ENCODE measurements at places on chromosomes 6 and 20. TPM values are rescaled to one million over a fixed set of nuclear protein-coding genes. Genes with fewer than 3 reads are reported as not detected.

E2F1 gene
- 73.9 TPM for total RNA-seq

PROKR2 gene
- total RNA-seq: not detected

LST1 gene
- 33.1 TPM for total RNA-seq

CASS4 gene
- 5.5 TPM for total RNA-seq

PLCB1 gene
- 0.18 TPM for total RNA-seq

HLA-DRA gene
- 88.4 TPM for total RNA-seq

BPIFB2 gene
- not detected for total RNA-seq

SRMS gene
- not detected for total RNA-seq

TCFL5 gene
- 7.2 TPM for total RNA-seq

KIF6 gene
- total RNA-seq: 0.32 TPM

DYNLT1 gene
- total RNA-seq: 84.0 TPM

CFB gene
- not detected for total RNA-seq

MICAL1 gene
- total RNA-seq: 84.6 TPM

VSTM2L gene
- not detected for total RNA-seq

EEF1A2 gene
- total RNA-seq: 0.45 TPM

OPN5 gene
- total RNA-seq: not detected

C4B gene
- total RNA-seq: 4.6 TPM

PSMB9 gene
- total RNA-seq: 416 TPM

TDRD6 gene
- not detected for total RNA-seq

C20orf141 gene
- not detected for total RNA-seq

ID1 gene
- 0.59 TPM for total RNA-seq

BTN1A1 gene
- not detected for total RNA-seq

OLIG3 gene
- total RNA-seq: not detected

ADAT2 gene
- total RNA-seq: 21.8 TPM

FRK gene
- total RNA-seq: 0.14 TPM

BMP6 gene
- total RNA-seq: not detected

TMEM200A gene
- total RNA-seq: 2.6 TPM

PRND gene
- total RNA-seq: not detected

HCK gene
- not detected for total RNA-seq

ARFGEF3 gene
- total RNA-seq: 0.11 TPM

MMUT gene
- 16.5 TPM for total RNA-seq

ADISSP gene
- total RNA-seq: 35.7 TPM

UBE2C gene
- total RNA-seq: 181 TPM

MYMX gene
- not detected for total RNA-seq

GPANK1 gene
- 29.2 TPM for total RNA-seq

ZC2HC1B gene
- total RNA-seq: not detected

ECT2L gene
- total RNA-seq: not detected

CDC5L gene
- total RNA-seq: 27.3 TPM

AGPAT4 gene
- 13.5 TPM for total RNA-seq

AGER gene
- 30.6 TPM for total RNA-seq

FAM83B gene
- not detected for total RNA-seq

RAD21L1 gene
- total RNA-seq: not detected

EPPIN gene
- not detected for total RNA-seq

WFDC12 gene
- total RNA-seq: not detected

FAM210B gene
- 6.7 TPM for total RNA-seq

Data from T-helper 2 cell treated with Interferon-gamma antibody and Interleukin-4, amounts not matched to agents 100 ng/mL and 5 ng/mL, for 36 hours (primary cell).